ENCODE measurements at places on chromosomes 6 and 20.

GRCh38 chr6:132219901-132220300 is 181.4 kb downstream of the MOXD1 start:
- no peak for DNase-seq

GRCh38 chr6:36618366-36619355 is 24.5 kb downstream of the SRSF3 start:
- no peak for DNase-seq

GRCh38 chr6:128723667-128724066 is 159.3 kb upstream of the LAMA2 start:
- peak; percentile 16 for DNase-seq

DNA sequence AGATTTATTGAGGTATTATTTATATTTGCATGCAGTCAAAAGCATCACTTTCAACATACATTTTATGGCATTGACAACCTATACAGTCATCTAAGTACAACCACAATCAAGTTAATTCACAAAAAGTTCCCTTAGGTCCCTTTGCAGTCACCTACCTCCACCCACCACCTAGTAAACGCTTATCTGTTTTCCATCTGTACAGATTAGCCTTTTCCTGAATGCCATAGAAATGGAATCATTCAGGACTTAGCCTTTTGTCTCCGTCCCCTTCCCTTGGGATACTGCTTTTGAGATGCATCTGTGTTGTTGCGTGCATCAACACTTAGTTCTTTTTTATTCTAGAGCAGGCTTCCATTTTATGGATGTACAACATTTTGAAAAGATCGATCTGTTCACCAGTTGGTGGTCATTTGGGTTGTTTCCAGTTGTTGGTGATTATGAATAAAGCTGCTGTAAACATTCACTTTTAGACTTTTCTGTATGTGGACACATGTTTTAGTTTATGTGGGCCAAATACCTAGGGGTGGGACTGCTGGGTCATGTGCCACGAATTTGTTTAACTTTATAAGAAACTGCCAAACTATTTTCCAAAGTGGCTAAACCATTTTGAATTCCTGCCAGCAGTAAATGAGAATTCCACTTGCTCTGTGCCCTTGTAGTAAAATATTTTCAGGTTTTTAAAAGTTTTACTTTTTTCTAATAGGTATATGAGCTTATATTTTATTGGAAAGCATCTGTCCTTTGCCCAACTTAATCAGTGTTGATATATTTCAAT is 17.6 kb upstream of the IFNGR1 start:
- DNase-seq: no peak

DNA sequence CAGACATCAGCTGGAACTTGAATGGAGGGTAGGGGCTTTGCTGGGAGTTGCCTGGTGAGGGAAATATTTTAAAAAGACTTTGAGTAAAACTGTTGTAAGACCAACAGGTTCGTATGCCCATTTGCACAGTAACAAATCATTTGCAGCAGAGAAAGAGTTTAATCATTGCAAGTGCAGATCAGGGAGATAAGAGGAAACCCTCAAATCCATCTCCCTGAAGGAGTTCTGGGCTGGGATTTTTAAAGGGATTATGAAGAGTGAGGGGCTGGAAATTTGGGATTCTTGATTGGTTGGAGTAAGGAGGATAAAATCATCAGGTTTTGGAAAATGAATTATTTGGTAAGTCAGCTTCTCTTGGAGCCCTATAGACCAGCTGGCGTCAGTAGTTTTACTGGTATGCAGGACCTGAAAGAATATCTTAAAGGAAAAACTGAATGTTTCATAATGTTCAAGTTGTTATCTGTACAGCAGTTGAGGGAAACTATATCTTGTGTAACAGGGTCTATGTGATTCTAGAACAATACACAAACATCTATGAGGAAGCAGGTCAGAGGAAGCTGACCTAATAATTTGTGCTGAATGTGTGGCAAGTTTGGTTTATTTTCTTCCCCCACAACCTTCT is 295.5 kb downstream of the PLCB1 start:
- no peak for DNase-seq

GRCh38 chr6:19301980-19302379 is 535.2 kb upstream of the ID4 start:
- DNase-seq: peak; percentile 69

DNA sequence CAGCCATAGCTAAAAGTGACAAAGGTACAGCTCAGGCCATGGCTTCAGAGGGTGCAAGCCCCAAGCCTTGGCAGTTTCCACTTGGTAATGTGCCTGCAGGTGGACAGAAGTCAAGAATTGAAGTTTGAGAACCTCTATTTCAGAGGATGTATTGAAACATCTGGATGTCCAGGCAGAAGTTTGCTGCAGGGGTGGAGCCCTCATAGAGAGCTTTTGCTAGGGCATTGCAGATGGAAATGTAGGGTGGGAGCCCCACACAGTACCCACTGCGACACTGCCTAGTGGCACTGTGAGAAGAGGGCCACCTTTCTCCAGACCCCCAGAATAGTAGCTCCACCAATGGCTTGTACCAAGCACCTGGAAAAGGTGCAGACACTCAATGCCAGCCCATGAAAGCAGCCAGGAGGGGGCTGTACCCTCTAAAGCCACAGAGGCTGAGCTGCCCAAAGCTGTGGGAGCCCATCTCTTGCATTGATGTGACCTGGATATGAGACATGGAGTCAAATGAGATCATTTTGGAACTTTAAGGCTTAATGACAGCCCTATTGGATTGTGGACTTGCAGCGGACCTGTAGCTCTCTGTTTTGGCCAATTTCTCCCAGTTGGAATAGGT is 1299.4 kb upstream of the MAP3K7 start:
- no peak for DNase-seq

DNA sequence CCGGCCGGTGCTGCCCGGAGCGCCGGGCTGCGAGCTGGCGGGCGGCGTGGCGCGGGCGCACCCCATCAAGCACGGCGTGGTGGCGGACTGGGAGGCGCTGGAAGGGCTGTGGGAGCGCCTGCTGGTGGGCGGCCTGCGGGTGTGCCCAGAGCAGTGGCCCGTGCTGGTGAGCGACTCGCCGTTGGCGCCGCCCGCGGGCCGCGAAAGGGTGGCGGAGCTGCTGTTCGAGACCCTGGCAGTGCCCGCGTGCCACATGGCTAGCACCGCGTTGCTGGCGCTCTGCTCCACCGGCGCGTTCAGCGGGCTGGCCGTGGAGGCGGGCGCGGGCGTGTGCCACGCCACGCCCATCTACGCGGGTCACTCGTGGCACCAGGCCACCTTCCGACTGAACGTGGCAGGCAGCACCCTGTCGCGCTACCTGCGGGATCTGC is 517 bp downstream of the ACTL10 start:
- no peak for DNase-seq

- peak; percentile 38 for DNase-seq
Observed at GRCh38 chr6:41546866-41547798, 951 bp downstream of the FOXP4 start.

DNA sequence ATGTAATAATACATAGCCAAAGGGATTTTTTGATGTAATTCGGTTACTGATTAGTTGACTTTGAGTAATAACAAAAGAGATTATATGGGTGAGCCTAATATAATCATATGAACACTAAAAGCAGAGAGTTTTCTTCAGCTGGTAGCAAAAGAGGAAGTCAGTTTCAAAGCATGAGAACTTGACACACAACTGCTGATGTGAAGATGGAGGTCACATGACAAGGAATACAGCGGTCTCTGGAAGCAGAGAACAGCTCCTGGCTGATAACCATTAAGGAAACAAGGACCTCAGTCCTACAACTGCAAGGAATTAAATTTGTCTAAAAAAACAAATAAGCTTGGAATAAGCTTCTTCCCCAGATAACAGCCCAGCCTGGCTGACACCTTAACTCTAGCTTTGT is 154.5 kb upstream of the PRND start:
- no peak for DNase-seq

- peak; percentile 94 for DNase-seq
Observed at GRCh38 chr6:23244300-23244699, 674.9 kb downstream of the HDGFL1 start.

- peak; percentile 62 for DNase-seq
Observed at GRCh38 chr6:130969791-130970491, 93.1 kb downstream of the EPB41L2 start.

- no peak for DNase-seq
Observed at GRCh38 chr6:28251661-28252008, 434 bp downstream of the ZKSCAN4 start.

DNA sequence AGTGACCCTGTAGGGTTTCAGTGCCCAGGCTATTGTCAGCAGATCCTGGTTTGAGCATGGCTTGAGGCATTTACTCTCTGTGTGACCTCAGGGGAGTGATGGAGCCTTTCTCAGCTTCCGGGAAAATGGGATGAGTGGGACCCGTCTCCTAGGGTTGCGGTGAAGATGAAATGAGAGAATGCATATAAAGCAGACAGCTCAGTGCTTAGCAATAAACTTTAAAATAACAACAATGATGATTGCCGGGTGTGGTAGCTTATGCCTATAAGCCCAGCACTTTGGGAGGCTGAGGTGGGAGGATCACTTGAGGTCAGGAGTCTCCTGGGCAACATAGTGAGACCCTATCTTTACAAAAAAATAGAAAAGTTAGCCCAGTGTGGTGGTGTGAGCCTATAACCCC is 106.0 kb upstream of the MTHFD1L start:
- no peak for DNase-seq

DNA sequence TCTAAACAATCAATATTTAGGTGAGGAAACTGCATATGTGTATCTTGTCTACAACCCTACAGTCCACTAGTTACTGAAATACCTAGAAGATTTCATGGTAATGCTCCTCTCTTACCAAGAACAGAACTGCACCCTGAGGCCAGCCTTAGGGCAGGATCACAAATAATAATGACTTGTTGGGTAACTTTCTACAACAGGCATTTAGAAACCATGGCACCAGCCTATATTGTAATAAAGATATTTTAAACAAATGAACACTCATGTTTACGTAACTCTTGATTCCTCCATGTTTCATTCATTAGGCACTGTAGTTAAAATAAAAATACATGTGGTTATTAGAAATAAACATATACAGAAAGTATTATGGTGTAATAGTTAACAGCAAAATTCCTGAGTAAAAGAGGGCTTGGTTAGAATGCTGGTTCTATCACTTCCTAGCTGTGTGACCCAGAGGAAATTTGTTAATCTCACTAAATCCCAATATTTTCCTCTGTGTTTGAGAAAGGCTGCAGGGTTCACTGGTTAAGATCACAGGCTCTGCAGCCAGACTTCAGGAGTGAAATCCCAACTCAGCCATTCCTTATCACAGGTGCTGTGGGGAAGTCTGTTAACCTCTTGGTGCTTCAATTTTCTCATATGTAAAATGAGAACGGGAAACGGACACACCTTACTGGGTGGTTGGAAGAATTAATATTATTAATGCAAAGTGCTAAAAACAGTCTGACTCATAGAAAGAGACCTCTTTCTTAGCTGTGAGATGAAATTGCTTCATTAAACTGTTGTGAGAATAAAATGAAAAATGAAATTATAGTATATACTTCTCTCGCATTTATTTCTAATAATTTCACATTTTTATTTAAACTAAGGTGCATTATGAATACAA is 8.5 kb downstream of the HMGN3 start:
- no peak for DNase-seq

GRCh38 chr6:170131351-170131750 is 159.5 kb downstream of the DLL1 start:
- no peak for DNase-seq

DNA sequence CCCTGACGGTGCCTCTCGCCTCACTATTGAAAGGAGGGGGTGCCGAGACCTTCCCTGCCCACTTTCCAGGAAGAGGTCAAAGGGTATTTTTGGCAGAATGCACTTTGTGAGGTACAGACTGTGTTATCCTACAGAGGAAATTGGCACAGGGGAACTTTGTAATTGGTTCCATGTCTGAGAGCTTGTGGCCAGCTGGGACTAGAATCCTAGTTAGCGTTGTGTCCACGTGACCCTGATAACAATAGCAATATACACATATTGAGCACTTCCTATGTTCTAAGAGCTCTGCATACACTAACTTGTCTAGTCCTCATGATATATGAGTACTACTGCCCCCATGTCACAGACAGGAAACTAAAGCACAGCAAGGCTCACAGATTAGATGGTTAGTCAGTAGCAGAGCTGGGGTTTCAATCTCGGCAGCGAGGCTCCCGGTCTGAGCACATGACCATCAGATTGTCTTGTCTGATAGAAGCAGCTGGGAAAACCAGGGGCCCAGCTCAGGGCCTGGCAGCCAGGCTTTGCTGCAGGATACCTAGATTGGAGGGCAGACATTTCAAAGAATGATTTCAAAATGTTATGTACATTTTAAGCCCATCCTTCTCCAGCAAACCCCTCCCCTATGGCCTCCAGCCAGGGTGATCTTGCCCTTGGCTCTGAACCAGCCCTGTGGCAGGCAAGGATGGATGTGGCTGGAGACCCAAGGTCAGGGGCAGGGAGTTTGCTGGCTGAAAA is 1.4 kb downstream of the MAPK13 start:
- peak; percentile 87 for DNase-seq

DNA sequence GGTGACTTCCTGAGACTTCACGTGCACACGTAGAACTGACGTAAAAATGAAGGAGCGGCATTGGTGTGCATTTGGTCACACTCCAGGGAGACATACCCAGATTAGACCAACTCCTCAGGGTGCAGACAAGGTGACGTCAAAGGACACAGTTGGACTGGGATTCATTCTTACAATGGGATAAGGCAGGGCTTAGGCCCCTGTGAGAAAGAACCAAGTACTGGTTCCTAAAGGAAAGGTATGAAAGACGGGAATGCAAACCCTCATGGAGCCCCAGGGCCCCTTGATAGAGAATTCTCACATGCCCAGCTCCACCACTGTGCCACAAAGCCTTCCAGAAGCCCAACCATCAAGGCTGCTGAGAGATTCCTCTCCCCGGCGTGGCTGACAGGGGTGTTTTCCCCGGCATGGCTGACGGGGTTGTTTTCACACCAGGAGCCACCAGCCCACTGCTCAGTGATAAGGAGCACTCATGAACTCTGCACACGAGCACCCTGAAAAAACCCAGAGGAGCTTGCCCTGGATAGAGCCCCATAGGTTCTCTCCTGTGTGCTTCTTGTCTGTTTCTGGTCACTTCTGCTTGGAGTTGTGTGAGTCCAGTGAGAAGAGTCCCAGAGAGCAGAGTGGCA is 90.1 kb downstream of the CAP2 start:
- DNase-seq: no peak

GRCh38 chr6:98593676-98594075 is 240.7 kb upstream of the POU3F2 start:
- DNase-seq: no peak

All from fibroblast of mammary gland (primary cell).